Kasumi-1 (cell line): ENCODE measurements at places on chromosomes 4 and X.

DNA sequence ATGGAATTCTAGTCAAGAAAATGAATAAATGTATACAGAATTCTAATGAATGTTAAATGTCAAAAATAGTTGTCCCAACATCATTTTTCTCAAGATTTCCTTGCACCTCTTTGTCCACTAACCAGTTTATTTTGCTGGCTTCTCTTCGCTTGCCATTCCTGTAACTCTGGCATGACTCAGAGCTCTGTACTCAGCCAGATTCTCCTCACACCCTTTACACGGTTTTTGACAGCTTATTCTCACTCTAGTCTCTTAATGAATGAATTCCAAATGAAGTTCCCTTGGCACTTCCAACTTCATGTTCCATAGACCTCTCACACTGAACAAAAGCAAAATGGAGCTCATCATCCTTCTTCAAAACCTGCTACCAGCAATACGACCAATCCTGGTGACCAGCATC is 419.3 kb upstream of the SLIT2 start:
- DNase-seq: no peak

DNA sequence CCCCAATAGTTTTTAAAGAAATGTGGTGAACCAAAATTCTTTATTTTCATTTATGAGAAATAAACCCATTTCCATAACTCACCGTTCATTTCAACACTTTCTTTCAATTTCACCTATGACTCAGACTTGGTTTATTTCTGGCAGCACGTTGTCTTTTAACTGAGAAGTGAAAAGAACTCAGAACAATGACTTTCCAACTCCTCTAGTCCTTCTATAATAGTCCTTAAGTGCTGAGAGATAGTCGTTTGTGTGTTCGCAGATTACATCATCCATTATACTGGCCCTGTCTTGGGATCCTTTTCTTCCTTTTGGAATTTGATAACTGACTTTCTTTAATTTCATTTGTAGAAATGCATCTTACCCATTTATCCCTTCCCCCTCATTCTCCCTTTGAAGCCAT is 113.6 kb downstream of the GLUD2 start:
- no peak for DNase-seq

DNA sequence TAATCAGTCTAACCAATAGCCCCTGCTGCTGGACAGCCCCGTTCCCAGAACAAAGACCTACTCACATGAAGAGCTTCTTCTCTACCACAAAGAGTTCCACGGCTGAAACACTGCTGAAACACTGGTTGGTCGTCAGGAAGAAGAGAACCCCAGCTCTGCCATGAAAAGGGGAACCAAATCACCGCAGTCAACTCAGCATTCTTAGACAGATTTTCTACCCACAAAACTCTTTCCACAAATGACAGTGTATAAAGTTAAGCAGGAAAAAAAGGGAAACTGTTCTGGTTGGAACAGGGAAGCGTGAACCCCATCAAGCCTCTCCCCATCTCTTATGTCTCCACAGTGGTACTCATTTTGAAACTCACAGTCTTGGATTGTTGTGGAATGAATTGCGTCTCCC is 57.3 kb downstream of the ABCG2 start:
- DNase-seq: peak; percentile 50

GRCh38 chr4:11299016-11299415 is 129.7 kb downstream of the HS3ST1 start:
- no peak for DNase-seq

- no peak for DNase-seq
Observed at GRCh38 chr4:4677556-4678522, 136.0 kb upstream of the STX18 start.

- DNase-seq: peak; percentile 50
Observed at GRCh38 chrX:23902419-23902818, 5.3 kb downstream of the APOO start.

- no peak for DNase-seq
Observed at GRCh38 chrX:34404386-34405070, 252.6 kb downstream of the TMEM47 start.

DNA sequence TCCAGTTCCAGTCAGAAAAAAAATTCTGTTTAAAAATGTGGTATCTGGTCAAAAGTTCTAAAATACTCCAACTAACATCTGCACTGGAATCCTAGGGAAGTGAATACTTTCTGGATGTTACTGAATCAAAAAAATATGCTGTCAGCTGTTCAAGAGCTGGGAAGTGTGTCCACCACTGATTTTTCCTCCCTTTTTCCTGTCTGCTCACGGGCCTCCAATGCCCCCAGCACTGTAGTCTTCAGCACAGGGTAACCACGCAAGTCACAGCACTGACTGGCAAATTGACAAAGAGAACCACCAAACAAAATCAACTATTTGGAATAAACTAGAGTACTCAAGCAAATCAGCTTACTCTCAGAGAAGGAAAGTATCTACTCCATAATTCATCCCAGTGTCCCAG is 9.9 kb downstream of the VEGFC start:
- no peak for DNase-seq

GRCh38 chrX:10725071-10725470 is 104.7 kb upstream of the MID1 start:
- no peak for DNase-seq

DNA sequence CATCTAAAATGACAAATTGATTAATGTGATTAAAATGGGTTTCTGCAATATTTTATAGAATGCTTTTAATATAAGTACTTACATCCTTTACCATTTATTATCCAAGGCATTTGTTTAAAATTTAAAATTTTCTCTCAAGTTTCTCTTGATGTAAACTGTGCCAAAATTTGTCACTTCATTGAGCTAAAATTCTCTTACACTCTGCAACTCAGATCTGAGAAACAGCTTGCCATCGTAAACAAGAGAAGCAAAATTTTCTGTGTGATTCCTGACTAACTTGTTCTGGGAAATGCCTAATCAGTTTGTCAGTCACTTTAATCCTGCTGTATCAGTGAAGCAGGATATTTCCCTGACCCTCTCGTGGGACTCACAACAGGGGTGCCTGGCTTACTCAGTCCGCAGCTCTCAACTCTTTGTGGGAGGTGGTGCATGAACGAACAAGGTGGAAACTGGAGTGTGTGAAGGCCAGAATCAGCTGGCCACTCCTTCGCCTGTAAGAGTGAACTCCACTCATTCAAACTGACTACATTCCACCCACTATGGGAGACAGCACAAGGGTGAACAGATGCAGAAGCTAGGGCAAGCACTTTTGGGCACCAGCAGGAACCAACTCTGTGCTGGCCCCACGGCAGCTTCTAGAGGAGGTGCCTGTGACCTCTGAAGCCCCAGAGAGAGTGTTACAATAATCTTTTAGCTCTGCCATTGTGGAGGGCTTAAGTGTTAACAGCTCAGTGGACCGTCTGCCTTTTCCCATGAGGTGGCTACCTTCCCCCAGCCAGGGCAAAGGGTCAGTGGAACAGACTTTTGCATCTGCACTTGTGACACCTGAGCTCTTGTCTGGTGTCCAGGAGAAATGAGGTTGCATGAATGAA is 349.4 kb downstream of the FAT4 start:
- no peak for DNase-seq

- peak; percentile 3 for DNase-seq
Observed at GRCh38 chrX:48826876-48827653, 752 bp downstream of the ERAS start.

GRCh38 chr4:85166318-85166717 is 199.8 kb upstream of the WDFY3 start:
- no peak for DNase-seq

- DNase-seq: no peak
Observed at GRCh38 chr4:185997296-185997695, 71.7 kb upstream of the TLR3 start.

DNA sequence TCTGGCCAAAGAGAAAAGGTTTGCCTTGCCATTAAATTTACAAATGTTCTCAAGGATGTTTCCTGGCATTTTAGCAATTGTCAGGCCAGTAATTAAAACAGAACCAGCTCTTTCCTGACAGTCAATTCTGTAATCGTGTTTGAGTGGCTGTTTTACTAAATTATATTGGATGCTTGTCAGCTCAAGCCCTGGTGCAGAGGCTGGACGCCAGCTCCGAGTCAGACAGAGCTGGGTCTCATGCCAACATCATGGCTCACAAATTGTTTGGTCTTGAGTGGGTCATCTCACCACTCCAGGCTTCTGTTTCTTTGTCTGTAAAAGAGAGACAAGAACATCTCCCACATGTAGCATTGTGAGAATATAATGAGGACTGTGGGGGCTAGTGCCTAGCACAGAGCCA is 190.3 kb upstream of the PSAPL1 start:
- no peak for DNase-seq

DNA sequence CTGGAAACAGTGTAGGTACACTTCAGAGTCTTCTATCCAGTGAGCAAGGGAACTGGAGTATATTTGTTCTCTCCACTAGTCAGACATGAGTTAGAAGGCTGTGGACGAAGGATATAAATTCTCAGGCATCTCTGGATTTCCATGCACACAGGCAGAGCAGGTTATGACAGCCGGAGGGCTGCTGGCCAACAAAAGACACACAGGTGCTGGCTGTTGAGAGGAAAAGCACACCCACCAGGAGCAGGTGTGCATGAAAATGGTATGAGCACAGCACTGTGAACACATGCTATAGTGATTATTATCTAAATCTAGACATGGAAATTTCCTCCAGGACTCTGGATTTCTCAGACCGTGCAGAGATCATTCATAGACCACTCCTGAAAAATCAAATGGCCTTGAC is 444.7 kb upstream of the RPS6KA3 start:
- no peak for DNase-seq

- DNase-seq: no peak
Observed at GRCh38 chr4:143232277-143232676, 47.6 kb downstream of the USP38 start.
